ENCODE measurements at places on chromosomes 11 and 22.

GRCh38 chr22:21942407-21943343 is 10.0 kb downstream of the PPM1F start:
- no peak for DNase-seq

- no peak for DNase-seq
Observed at GRCh38 chr11:18775492-18776292, 15.9 kb downstream of the PTPN5 start.

DNA sequence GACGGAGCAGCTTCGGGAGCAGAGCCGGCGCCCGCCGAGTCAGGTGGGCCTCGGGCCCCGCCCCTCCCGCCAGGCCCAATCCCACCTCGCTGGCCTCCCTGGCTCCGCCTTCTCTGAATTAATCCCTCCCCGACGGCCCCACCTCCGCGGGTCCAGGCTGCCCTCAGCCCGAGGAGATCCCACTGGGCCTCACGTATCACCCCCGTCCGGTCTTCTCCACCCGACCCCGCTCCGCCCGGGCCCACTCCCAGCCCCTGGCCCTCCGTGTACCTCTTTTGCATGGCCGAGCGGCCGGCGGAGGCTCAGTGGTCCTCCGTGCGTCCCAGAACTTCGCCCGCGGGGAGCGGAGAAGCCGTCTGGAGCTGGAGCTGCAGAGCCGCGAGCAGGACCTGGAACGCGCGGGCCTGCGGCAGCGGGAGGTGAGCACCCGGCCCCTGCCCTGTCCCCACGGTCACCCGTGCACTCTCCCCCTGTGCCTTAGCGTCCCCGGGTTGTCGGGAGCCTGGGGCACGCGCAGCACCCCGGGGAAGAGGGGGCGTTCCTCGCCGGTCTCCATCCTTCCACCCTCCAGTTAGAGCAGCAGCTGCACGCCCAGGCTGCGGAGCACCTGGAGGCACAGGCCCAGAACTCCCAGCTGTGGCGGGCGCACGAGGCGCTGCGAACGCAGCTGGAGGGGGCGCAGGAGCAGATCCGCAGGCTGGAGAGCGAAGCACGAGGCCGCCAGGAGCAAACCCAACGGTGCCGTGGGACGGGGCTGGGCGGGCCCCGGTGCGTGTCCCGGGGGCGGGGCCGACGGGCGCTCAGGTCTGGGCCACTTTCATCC is 2.2 kb upstream of the CD151 start:
- DNase-seq, result no peak

- DNase-seq, result no peak
Observed at GRCh38 chr11:3635641-3636375, 6.0 kb downstream of the ART5 start.

- no peak for DNase-seq
Observed at GRCh38 chr11:38952698-38953097, 2354.7 kb upstream of the RAG2 start.

GRCh38 chr11:122103321-122103720 is 12.7 kb downstream of the BLID start:
- DNase-seq, result no peak

GRCh38 chr22:24403346-24403745 is 24.1 kb upstream of the ADORA2A start:
- no peak for DNase-seq

GRCh38 chr11:122882189-122882856 is at the start of gene JHY:
TSS of gene JHY (plus strand) at chr11:122882759. CDS start at chr11:122885850, 3,091 bp downstream.
- no peak for DNase-seq

- DNase-seq, result no peak
Observed at GRCh38 chr11:2788168-2789071, 88.6 kb upstream of the KCNQ1OT1 start.

DNA sequence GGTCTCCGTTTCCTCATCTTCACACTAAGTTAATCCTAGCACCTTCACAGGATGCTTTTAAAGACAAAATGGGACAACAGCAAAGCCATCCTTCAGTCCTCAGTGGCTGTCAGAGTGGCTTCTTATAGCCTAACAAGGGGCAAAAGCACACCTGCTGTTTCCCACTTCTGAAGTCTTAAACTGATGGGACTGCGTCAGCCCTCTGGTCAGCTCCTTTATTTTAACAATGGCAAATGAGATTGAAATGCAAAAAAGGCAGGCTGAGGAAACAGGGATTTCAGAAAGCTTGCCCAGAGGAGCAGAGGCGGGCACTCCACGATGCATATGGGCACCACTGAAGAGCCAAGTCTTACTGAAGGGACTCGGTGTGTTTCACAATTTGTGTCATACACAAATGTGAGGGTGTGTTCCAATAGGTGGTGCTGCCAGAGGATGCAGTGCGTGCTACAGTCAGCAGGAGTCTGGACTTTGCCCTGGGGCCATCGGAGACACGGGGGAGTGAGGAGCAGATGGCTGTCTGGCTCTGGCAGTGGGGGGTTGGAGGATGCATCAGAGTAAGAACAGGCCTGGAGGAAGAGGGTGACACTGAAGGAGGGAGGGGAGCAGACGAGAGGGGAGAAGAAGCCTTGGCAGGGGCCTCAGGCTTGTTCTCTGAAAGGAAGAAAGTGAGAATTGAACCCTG is 47.3 kb downstream of the TENM4 start:
- DNase-seq, result peak; percentile 18

DNA sequence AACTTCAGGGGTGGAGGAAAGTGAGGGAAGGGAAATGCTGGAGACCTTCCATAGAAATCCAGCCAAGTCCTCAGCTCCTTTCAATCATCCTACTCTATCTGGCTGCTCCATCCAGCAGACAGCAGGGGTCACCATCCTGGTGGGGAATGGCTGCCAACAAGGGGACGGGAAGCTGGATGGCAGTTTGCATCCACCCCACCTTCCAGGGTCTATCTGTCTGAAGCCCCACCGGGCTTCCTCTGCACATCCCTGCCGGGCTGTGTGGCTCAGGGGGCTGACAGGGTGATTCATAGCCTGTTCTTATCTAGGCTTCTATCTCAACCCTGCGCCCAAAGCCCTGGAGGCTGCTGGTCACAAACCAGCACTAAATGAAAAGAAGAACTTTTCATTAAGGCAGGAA is 1.1 kb downstream of the SYTL2 start:
- DNase-seq, result no peak

GRCh38 chr11:65593518-65594414 is 1.8 kb downstream of the KCNK7 start:
- no peak for DNase-seq

- no peak for DNase-seq
Observed at GRCh38 chr11:75945446-75945845, 130.4 kb downstream of the UVRAG start.

DNA sequence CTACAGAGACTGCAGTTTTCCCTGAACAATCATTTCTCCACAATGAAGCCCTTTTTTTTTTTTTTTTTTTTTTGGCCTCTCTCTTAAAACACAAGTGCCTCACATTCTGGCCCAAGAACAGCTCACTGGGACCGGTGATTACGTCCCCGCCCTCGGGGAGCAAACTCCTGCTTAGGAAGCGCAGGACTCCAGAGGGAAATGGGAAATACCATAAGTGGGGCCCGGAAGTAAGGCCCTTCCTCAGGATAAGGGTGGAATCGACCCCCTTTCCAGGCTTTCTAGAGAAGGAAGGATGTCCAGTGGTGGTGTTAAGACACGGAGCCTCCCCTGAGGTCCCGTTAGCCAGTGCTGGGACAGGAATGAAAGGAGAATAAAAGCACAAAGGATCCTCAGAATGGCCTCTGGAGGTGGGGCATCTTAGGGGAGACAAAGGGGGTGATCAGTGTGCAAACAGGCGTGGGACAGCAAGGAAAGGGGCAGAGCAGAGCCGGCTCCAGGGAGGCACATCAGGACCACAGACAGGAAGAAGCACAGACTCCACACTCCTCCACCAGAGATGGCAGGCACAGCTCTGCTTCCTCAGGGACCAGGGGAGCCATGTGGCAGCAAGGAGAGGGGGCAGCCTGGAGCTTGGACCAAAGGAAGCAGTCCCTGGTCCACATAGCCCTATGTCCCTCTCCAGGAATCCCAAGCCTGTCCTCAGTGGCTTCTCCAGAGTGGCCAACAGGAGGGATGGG is 61.3 kb downstream of the CHST1 start:
- DNase-seq, result no peak

DNA sequence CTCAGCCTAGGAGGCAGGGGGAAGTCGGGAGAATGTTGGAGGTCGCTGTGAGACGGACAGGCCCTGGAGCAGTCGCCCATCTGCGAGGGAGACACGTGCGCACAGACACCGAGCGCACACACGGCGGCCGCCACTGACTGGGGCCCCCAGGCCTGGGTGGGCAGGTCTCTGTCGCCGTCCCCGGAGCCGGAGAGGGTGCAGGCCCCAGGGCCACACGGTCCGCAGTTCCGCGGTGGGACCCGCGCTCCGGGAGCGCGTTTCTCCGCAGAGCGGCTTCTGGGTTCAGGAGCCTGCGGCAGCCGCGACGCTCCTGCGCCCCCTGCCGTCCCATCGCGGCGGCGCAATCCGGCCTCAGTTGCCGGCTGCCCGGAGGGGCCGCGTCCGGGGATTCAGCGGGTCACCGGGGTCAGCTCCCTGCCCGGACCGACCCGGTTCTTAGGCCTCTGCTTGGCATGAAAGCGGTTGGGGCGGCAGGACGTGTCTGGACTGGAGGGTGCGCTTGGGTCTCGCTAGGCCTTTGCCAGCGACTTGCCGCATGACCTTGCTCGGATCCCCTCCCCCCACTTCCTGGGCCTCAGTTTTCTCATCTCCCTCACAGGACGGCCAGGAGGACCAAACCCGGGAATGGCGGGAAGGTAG is 31.2 kb downstream of the PDE2A start:
- no peak for DNase-seq

DNA sequence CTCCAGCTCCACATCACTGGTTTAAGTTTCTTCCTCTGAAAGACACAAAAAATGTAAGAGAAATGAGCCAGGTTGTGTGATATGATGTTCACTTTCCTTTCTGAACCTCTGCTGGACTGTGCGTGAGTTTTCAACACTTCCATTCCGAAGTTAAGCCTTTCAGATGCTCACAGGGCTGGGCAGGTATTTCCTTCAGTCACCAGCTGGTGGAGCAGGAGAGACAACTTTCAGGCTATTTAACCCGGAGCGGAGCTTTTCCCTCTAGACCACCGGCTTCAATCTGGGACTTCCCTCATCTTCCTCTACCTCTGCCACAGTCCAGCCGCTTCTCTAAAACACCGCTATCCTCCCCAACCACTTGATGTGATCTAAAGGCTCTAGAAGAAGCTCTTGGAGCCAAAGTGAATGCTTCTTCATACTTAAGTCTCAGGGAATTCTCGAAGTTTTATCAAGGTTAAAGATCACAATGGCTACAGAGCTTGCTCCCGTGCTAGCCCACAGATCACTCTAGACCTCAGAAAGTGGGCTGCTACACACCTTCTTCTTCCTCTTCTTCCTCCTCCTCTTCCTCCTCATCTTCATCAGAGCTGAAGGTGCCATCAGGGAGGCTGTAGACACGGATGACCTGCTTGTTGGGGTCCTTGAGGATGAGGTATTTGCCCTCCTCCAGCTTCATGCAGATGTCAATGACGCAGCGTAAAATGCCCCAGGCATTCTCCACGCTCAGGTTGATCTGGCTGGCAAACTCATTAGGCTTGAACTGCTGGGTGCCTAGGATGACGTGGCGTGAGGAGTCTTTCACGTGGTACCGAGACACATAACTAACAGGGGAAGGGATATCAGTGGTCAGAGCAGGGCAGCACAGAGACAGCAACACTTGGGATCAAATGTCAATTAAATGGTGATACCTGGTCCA is 4.4 kb upstream of the FOXRED2 start:
- peak; percentile 12 for DNase-seq

DNA sequence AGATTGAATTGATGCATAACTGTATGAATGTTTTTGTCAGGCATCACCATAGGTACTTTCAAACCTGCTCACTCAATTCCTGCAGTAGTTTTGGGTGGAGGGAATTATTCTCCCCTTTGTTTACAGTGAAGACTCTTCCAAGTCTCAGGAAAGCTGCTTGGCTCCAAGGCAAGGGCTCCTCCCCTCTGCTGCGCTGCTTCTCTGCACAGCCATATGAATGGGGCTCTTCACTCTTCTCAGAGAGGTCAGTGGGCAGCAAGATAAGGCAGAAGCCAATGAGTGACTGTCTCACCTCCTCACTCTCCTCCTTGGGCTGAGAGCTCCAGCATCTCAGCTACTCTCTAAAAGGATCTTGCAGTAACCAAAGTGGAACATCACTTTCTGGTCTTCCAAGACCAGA is 165.7 kb upstream of the TTC12 start:
- DNase-seq, result no peak

DNA sequence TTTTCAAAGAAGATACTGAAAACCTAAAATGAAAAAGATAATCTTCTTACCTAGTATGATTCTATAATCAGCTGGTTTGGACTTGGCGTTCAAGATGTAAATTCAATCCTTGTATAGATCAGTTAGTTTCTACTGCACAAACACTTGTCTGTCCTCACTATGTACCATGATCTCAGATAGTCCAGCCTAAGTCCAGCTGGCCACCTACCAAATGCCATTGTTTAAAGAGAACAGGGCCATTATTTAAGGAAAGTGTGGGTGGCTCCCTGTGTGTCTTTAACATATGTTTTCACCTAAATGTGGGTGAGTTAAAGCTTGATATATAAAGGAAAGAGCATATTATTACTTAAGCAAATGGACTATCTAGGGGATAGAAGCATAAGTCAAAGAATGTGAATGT is 38.6 kb downstream of the BLID start:
- no peak for DNase-seq

GRCh38 chr11:126072141-126072741 is 9.6 kb upstream of the CDON start:
- no peak for DNase-seq

DNA sequence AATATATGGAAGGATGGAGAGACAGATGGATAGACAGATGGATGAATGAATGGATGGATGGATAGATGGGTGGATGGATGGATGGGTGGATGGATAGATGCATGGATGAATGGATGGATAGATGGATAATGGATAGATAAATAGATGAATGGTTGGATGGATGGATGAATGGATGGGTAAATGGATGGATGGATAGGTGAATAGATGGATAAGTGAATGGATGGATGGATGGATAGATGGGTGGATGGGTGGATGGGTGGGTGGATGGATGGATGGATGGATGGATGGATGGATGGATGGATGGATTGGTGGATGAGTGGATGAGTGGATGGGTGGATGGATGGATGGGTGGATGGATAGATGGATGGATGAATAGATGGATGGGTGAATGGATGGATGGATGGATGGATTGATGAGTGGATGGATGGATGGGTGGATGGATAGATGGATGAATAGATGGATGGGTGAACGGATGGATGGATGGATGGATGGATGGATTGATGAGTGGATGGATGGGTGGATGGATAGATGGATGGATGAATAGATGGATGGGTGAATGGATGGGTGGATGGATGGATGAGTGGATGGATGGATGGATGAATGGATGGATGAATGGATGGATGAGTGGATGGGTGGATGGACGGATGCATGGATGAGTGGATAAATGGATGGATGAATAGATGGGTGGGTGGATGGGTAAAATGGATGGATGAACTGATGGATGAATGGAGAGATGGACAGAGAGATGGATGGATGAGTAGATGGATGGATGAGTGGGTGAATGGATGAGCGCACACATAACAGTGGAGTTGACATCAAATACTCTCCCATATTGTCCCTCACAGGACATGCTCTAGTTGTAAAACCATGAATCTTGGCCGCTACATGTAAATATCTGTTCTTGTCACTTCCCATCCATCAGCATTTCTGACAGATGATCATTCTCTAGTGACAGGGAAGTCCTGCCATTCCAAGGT is 8.8 kb downstream of the LSP1 start:
- DNase-seq, result no peak

- no peak for DNase-seq
Observed at GRCh38 chr22:50114221-50115021, 24.6 kb downstream of the MOV10L1 start.
